ENCODE measurements at places on chromosomes 4 and X. TPM values are rescaled to one million over a fixed set of nuclear protein-coding genes. Genes with fewer than 3 reads are reported as not detected.

DNA sequence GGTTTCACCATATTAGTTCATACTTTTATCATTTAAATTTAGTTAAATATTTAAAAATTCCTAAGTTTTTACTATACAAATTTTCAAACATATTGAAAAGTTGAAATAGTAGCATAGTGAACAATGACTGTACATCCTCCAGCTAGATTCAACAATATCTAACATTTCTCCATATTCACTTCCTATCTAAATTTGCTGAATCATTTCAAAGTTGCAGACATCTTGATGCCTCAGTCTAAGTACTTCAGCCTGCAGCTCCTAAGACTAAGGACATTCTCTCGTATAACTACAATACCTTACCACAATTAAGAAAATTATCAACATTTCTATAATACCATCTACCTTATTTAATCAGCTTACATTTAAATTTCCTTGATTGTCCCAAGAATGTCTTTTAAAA is 132.7 kb downstream of the TMEM164 start:
- DNase-seq, result no peak

Gene RP2
- total RNA-seq, result 8.7 TPM

Gene CSAG2
- not detected for total RNA-seq

DNA sequence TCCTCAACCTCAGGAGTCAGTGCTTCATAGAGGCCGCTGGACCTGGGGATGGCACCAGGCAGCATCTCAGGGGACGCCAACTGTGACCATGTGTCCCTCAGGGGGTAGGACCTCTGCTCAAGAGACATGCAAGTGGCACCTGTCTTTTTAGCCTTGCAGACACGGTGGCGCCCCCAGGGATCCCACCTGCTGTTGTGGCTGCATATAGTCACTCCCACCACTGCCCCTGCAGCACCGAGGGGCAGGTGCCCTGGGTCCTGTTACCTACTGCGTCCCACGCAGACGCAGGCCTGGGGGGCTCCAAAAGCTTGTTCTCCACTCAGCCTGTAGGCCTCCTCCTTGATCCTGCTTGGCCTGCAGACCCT is 2.5 kb downstream of the MYL5 start:
- DNase-seq, result no peak

DNA sequence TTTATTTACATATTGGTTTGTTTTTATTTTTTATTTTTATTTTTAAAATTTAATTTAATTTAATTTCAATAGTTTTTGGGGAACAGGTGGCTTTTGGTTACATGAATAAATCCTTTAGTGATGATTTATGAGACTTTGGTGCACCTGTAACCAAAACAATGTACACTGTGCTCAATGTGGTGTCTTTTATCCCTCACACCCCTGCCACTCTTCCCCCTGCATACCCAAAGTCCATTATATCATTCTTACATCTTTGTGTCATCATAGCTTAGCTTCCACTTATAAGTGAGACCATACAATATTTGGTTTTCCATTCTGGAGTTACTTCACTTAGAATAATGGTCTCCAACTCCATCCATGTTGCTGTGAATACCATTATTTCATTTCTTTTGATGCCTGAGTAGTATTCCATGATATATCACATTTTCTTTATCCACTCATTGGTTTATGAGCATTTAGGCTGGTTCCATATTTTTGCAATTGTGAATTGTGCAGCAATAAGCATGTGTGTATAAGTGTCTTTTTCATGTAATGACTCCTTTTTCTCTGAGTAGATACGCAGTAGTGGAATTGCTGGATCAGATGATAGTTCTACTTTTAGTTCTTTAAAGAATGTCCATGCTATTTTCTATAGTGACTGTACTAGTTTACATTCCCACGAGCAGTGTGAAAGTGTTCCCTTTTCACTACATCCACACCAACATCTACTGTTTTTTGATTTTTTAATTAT is 157.1 kb downstream of the CPXCR1 start:
- DNase-seq, result no peak

DNA sequence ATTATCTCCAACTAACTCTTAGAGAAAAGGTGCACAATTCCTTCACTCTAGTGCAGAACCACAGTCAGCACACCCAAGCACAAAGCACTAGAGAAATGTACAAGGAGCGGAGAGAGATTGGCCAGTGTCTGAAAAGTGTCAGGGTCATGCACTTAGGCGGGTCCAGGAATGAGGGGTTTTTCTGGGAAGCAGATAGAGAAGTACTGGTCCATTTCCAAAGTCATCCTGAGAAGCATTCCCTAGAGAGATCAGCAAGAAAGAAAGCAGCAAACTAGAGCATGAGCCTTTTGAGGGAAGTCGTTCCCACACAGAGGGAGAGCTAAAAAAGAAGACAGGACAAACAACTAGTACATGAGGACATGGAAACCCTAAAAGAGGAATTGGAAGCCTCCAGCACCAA is 168.1 kb upstream of the MAP3K15 start:
- DNase-seq, result no peak

Gene OPHN1
- 8.6 TPM for total RNA-seq

- no peak for DNase-seq
These were observed 44.1 kb downstream of the AFM start for GRCh38 chr4:73525611-73526010.

- DNase-seq, result no peak
These were observed 147.0 kb downstream of the PACRGL start for GRCh38 chr4:20847124-20847747.

- DNase-seq, result no peak
These were observed 107.8 kb upstream of the TENT5D start for GRCh38 chrX:80312448-80312847.

DNA sequence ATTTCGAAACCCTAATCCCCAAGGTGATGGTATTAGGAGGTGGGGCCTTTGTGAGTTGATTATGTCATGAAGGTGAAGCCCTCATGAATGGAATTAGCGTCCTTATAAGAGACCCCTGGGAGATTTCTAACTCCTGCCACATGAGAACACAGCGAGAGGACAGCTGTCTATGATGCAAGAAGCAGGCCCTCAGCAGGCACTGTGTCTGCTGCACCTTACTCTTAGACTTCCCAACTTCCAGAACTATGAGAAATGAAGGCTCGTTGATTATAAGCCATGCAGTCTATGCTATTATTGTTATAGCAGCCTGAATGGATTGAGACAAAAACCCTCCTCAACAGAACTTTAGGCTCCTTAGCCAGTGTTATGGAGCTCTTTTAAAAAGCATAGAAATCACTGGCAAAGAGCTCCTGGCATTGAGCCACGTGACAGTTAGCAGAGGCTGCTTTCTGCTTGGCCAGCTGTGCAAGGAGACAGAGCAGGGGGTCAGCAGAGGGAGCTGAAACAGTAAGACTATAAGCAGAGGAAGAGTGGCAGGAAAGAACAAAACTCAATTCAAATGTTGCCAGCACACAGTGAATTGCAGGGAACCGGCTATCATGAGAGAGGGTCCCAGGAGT is 219.2 kb upstream of the FAT1 start:
- no peak for DNase-seq

DNA sequence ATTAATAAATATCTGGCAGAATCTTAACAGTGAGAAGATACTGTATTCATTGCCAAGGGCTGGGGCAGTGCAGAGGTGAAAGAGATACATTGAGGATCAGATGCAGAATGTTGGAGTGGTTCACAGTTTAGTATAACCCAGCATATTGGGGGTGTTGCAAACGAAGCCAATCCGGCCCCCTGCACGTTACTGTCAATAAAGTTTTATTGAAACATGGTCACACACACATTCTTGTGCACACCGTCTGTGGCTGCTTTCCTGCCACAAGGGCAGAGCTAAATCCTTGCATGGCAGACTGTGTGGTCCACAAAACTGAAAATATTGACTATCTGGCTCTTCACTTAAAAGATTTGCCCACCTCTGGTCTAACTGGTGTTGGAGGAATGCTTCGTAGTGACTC is 119.7 kb downstream of the SHOX start:
- no peak for DNase-seq

Gene NUDT10
- 5.9 TPM for total RNA-seq

- DNase-seq, result no peak
These were observed at the start of gene FATE1 for GRCh38 chrX:151715752-151716151. Gene FATE1, plus strand, starts transcription at chrX:151716035. Its CDS starts 85 bp downstream, at chrX:151716120.

Gene SRPX
- total RNA-seq, result 14.5 TPM

Gene RHOXF2
- not detected for total RNA-seq

- DNase-seq, result no peak
These were observed 331.1 kb downstream of the GPAT3 start for GRCh38 chr4:83866834-83867621.

DNA sequence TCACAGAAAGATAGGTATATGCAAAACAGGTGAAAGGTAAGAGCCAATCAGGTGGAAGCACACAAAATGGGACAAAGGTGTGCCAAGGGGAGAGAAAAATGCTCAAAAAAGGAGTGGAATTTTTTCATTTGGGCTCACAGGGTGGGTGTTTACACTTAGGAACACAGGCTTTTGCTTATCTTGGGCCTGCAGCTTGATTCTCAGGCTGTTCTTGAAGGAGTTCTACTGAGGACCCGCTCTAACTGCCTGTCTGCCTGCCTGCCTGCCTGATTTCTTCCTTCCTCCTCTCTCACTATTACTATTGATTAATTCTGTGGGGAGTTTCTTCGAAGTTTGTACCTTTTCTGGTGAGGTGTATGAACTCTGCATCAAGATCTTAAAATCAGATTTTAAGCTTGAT is 120.3 kb upstream of the CTSO start:
- DNase-seq, result no peak

DNA sequence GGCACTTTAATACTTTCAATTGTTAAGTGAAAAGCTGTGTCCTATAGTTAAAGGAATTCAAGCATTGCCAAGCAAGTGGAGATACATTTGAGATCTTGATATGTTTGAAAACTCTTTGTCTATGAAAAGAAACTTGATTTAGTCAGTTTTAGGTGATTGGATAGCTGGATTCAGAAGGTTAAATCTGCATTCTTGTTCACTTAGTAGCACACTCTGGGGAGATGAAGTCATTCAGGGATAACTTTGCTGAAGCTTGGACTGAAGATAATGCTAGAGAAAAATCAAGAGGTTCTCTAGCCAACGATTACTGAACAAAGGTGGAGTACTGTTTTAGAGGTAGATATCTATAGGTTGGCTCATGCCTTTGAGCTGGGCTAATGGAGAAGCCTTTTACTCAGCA is 90.6 kb downstream of the DCAF8L2 start:
- no peak for DNase-seq

- DNase-seq, result no peak
These were observed 30.9 kb downstream of the FAM9B start for GRCh38 chrX:9003041-9003440.

DNA sequence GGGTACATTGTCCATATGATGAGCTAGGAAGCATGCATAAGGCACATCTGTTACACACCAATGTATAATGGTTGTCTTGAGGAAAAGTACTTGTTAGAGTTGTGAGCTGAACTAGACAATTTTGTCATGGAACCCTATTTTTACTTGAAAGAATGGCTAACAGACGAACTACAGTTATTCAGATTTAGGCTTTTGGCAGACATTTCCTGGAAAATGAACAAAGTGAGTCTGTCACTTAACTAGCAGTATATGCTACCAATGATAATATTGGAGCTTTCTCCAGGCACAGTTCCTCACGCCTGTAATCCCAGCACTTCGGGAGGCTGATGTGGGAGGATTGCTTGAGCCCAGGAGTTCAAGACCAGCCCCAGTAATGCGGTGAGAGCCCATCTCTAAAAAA is 61.9 kb upstream of the SLC25A43 start:
- no peak for DNase-seq

- no peak for DNase-seq
These were observed 115.1 kb upstream of the GPM6A start for GRCh38 chr4:175927121-175927520.

- DNase-seq, result no peak
These were observed 98.7 kb downstream of the TMEM131L start for GRCh38 chr4:153564630-153565525.

Gene ARR3
- total RNA-seq, result not detected

Gene CT45A1
- total RNA-seq, result not detected

Gene PNCK
- total RNA-seq, result 35.1 TPM

Gene LAP3
- total RNA-seq, result 38.5 TPM

GRCh38 chr4:146847345-146847744 is 98.3 kb downstream of the TTC29 start:
- DNase-seq, result no peak

DNA sequence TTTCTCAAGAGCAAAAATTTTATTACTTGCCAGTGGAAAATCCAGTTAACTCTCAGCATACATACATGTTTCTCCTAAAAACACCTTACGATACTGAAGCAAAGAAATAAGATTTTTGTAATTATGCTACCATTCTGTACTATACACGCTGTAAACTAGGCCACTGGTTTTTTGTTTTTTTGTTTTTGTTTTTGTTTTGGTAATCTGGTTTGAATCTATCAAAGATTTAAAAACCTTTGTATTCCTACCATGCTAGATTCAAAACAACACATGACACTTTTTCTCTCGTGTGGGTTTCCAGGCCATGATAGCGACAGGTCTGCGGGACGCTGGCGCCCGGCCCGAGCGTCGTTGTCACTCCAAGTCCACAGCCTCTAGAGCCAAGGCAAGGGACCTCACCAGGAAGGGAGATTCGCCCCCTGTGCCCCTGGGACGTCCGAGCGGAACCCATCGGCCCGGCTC is 723 bp downstream of the TMEM192 start:
- DNase-seq, result no peak

- no peak for DNase-seq
These were observed 79.8 kb downstream of the FUNDC1 start for GRCh38 chrX:44462850-44463249.

Data from mesothelial cell of epicardium (in vitro differentiated cells).